ENCODE measurements at places on chromosomes 11 and 22.

GRCh38 chr22:22009661-22010060 is 27.1 kb upstream of the TOP3B start:
- no peak for DNase-seq

DNA sequence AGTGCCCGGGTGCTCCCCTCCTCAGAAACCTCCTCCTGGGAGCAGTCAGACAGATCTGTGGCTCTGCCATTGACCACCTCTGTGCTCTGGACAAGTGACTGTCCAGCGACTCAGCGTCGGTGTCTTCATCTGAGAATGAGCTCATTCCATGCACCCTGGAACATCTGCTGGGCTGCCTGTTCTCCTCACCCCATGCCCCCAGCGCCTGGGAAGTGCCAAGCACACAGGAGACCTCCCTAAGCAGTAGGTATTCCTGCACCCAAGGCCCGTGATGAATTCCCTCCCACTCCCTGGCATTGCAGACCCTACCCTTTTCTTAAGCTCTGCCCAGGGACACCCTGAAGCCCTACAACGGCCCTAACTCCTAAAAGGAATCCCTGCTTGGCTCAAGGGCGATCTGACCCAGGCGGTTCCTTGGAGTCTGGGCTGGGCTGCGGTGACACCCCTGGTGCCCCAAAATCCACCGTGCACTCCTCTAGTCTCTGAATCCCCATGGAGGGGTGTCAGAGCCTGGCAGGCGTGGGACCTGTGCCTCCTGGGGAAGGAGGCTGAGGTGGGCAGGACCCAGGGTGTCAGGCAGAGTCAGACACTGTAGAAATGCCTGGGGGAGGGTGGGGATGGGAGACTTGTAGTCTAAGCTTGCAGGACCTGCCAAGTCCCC is 92.0 kb downstream of the CEP164 start:
- no peak for DNase-seq

DNA sequence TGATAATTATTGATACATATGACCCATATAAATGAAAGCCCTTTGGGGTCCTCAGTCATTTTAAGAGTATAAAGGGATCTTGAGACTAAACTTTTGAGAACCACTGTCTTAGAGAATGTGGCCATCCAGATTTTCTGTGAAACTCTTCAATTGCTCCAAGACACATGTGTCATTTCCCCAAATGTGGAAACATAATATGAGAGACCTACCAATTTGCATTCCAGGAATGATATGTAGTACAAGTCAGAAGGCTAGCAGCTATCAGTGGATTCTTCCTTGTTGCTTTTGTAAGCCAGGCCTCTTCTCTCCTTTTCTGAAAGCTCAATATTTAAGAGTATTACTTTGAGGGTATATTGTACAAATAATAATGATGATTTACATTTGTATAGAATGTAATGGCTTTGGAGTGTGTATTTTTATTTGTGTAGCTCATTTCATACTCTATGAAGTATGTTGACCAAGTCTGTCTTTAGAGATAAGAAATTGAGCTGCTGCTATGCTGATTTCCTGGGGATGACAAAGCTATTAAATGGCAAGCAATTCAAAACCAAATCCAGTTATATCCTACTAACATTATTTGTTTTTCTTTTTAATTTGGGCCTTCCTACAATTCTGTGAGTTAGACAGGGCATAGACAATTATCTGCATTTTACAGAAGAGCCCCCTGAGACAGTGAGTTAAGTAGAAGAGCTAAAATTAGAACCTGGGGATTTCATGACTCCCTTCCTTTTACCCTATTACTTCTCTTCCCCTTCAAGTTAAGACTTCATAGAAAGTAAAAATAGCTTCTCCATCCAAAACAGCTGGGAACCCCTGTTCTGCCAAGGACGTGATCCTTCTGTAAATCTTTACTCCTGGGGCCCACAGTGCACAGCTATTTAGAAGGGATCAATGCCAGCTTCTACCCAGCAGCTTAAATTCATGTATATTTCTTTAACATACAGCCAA is 131.9 kb downstream of the WNT11 start:
- no peak for DNase-seq

DNA sequence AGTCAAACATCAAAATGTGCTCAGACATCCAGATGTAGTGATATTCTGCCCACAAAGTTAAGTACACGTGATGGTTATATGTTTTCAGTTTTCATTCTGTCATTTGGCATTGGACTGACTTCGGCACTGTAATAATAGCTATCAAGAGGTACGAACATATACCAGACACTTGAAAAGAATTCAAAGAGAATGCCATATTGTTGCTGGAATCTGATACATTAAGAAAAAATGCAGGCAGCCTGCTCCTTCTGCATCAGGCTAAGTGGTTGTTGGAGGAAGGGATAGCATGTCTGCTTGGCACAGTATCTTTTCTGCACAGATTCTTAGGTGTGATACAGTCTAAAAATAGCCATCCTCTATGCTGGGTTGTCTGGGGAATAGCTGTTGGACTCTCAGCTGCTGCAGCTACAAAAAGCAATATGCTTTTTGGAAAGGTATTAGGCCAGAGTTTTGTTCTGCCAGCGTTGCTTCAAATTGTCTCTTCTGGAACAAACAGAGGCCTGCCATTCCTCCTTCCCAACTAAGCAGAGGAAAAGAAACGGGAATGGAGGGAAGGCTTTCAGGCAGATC is 892.6 kb downstream of the TBC1D22A start:
- no peak for DNase-seq

DNA sequence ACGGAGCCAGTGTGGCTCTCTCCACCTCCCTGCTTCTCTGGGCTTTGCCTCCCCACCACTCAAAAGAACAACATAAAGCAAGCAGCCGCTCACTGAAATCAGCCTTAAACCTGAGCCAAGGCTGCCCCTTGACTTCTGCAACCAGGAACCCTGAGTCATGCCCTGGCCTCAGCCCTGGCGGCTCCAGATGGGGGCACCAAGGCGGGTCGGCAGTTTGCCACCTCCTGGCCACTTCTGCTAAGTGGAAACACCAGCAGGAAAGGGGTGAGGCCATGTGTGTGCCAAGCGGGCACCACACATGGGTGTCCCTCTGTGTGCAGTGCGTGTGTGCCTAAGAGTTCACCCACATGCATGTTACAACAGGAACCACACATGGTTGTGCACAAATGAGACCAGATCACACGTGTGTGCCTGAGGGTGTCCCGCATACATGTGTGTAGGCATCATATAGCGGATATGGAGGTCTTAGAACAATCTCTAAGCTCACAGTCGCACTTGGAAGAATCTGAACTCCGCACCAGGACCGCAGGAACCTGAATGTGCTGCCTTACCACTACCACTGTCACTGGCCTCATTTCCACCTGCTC is 221.2 kb downstream of the MN1 start:
- DNase-seq, result no peak

DNA sequence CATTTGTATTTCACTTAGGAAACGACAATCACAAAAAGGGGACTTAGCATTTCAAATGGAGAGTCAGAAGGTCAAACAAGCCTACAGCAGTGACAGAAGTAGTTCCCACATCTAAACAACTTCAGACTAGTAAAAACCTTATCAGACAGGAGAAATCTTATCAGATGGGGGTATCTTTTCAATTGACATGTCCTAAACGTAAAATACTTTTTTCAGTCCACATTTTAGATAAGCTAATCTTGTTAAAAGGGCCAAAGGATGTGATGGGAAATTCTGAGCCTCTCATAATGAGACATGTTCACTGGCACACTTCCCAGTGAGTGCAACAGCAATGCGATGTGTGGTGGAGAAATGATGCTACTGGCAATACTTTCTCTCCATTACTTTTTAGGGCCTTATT is 2.4 kb downstream of the MAPK1 start:
- no peak for DNase-seq

- DNase-seq, result no peak
Measured at GRCh38 chr11:85827748-85828639, 17.1 kb upstream of the SYTL2 start.

- DNase-seq, result no peak
Measured at GRCh38 chr11:16825101-16825500, 86.7 kb downstream of the C11orf58 start.

Measured in stimulated activated CD8-positive, alpha-beta memory T cell treated with anti-CD3 and anti-CD28 coated beads, Interleukin-4, amount 100 ng/mL, for 1 hour (primary cell).